ENCODE measurements at places on chromosomes 16 and 17.

GRCh38 chr17:62064029-62064790 is 868 bp downstream of the MED13 start:
- peak; percentile 54 for DNase-seq

- no peak for DNase-seq
These were observed 5.2 kb upstream of the GSE1 start for GRCh38 chr16:85607796-85608514.

DNA sequence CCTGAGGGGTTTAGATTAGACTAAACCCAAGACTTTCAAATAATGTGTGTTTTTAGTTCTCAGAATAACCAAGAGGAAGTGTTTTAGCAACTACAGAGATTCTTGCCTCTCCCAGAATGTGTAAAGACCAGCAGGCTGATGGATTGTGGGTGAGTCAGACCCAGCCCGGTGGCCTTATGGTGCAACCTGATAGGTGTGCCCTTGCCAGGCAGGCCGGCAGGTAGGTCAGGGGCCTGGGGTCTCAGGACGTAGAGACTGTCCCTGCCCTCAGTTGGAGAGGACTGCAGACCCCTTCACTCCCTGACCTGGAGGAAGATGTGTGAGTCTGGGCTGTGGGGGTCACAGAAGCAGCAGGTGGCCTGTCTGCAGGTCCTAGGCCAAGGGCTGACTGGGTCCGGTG is 47.2 kb upstream of the ACSF3 start:
- DNase-seq, result no peak

DNA sequence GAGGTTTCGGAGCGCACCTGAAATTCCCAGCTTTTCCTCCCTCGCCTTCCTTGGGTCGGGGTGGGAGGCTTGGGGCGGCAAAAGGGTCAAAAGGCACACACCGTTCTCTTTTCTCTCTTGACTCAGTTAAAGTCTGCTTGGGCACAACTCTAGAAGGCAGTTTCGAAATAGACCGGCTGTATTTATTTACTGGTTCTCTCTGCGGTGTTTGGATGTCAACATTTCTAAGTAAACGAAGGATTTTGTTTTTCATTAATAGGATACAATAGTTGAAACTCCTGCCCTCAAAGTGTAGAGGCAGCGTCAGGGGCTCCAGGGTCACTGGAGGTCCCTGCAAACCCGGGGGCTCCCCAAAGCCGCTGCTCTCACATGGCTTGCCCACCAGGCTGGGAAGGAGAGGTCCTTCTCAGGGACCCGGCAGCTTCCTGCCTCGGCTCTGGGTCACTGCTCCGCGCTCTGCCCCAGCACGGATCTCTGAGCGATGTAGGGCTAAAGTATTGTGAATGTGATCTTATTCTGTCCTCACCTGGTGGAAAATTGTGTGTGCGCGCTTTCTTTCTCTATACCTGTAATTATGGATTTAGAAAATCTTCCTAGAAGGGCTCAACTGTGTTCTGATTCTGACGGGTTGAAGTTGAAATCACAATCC is 952 bp downstream of the BMERB1 start:
- DNase-seq, result no peak

DNA sequence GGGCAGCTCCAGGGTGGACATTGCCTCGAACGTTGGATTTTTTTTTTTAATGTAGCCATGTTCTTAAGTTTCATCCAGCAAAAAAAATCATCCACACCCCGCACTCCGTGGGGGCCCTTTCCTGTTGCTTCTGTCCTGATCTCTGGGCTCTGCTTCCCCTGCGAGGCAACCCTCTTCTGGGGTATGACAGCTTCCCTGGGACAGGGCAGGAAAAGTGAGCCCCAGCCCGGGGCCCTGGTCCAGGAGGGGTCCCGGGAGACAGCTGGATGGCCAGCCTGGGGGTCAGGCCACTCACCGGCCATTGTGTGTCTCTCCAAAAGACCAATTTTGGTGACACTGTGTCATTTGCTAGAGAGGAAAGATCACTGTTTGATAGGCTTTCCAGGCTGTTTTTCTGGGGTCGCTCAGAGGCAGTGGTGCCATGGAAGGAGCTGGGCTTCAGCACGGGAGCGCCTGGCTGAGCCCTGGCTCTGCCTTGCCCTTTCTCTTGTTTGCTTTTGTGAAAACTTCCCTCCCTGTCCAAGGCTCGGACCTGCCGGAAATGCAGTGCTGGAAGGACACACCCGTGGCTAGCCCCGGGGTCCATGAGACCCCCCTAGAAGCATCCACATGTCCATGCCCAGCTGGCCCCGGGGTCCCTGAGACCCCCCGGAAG is 41.0 kb upstream of the CHMP6 start:
- DNase-seq, result no peak

DNA sequence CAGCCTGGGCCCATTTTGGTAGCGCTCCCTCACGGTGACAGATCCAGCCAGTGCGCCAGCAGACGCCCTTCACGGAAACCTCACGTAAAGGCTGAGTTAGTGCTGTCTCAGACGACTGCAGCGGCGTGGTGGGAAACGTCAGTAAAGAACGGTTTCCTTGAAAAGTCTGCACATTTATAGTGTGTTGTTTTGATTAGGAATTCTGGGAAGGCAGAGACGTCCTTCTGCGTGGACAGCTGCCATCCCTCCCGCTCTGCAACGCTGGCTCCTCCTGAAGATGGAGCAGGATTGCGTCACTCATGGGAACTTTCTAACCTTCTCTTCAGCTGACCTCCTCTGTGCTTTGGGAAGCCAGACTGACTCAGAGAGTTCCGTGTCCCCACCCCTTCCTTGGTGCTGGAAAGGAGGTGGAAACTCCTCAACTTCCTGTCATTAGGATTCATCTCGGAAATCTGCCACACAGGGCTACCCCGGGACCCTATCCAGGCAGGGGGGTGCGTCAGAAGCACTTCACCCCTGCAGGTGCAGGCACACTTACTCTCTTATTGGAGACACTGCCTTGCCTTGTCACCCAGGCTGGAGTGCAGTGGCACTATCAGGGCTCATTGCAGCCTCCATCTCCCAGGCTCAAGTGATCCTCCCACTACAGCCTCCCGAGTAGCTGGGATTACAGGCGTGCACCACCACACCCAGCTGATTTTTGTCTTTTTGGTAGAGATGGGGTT is 24.3 kb upstream of the CRISPLD2 start:
- no peak for DNase-seq

DNA sequence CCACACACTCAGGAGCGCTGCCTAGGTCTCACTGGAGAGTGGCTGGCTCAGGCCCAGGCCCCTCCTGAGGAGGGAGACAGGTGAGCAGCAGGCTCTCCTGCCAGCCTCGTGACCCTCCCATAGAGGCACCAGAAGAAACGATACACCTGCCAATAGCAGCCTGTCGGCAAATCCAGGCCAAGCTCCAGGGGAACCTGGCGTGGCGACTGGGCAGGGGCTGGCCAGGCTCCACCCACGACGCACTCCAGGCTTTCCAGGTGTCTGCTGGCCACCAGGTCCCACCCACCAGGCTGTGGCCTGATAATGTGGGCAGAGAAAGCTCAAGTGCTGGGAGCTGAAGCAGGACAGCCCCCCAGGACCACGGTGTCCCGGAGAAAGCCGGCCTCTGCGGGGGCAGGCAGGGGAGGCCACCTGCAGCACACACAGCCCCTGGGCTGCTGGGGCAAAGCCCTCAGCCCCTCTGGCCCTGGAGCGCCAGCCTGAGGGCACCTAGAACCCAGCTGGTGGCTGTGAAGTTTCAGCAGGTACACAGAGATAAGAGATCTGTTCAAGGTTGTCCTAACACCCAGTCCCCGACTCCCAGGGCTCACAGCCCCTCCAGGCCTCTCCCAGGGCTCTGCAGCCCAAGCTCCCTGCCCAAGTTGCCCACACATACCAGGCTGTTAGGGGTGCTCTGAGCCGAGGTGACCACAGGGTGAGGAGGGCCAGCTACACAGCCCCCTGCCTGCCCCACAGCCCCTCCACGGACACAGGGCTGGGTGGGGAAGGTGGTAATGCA is 2.4 kb downstream of the PGAP6 start:
- DNase-seq, result no peak

- DNase-seq, result no peak
These were observed 91.1 kb downstream of the NLK start for GRCh38 chr17:28133562-28133970.

- DNase-seq, result no peak
These were observed 312.7 kb upstream of the KCNJ16 start for GRCh38 chr17:69762359-69762758.

GRCh38 chr17:12536021-12536420 is 129.7 kb upstream of the MYOCD start:
- no peak for DNase-seq

- no peak for DNase-seq
These were observed 257.9 kb downstream of the SOX9 start for GRCh38 chr17:72378414-72379390.

- DNase-seq, result no peak
These were observed 2.6 kb upstream of the DNAH2 start for GRCh38 chr17:7714721-7715594.

DNA sequence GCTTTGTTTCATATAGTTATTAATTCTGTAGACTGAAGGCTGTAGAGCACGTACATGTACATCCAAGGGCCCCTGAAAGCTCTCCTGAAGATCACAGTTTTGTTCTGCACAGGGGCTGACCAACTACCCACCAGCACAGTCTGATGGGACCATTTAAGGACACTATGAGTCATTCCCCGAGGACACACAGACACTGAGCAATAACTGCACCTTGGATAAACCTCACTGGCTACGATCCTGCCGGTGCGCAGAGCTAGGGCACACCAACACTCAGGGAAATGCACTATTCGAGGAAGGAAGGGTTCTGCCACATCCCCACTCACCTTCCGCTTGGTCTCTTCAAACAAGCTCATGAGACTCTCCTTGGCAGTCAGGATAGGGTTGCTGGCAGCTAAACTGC is 20.3 kb downstream of the SMG6 start:
- DNase-seq, result no peak

GRCh38 chr16:16071631-16072244 is 122.3 kb downstream of the ABCC1 start:
- no peak for DNase-seq

DNA sequence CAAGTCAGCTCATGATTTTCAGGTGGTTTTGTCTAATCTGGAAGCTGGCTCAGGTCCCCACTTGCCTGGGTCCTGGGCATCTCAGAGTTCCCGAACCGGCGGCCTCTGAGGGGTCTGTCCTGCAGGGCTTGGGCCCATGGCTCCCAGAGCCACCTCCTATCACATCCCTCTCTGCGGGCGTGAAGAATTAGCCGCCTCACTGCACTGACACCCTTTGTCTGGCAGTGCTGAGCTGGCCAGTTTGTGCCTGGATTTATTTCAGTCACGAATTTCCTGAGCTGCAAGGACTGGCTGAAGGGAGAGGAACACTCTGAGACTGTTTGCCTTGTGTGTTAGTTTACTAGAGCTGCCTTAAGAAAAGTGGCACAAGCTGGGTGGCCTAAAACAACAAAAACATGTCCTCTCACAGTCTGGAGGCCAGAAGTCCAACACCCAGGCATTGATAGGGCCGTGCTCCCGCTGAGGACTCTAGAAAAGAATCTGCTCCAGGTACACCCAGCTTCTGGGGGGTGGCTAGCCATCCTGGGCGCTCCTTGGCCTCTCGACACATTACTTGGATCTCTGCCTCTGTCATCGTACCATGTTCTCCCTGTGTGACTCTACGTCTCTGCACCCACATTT is 217.5 kb upstream of the DYNLRB2 start:
- DNase-seq, result no peak

DNA sequence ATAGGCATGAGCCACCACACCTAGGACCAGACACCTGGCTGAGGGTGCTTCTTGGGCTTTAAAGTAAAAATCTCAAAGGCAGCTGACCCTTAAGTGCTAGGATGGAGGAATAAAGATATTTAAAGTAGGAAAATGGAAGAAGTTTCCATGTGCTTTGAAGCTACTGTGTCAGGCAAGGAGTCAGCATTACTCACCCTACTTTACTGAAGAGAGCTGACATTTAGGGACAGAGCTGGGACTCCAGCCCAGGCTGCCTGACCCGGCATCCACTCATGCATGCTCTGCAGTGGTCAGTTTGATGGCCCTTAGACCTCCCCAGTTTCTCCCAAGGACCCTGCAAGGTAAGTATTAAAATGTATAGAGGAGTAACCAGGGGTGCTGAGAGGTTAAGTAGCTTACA is 124.7 kb upstream of the PLCG2 start:
- peak; percentile 35 for DNase-seq

DNA sequence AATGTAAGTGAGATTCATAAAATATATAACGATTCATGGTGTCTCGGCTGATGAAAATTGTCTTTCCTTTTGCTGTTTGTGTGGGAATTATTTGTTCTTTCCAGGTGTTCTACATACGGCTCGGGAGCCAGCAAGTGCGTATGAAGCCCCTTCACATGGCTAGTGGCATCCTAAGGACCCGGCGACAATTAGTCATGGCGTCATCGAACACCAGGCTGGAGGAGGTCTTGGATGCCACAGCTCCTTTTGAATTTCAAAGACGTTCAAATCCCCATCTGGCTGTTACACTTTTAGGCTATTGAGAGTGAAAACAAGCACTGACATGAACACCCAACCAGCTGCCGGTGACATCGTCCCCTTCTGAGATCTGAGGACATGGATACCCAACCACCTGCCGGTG is 397.7 kb upstream of the TNRC6C start:
- no peak for DNase-seq

DNA sequence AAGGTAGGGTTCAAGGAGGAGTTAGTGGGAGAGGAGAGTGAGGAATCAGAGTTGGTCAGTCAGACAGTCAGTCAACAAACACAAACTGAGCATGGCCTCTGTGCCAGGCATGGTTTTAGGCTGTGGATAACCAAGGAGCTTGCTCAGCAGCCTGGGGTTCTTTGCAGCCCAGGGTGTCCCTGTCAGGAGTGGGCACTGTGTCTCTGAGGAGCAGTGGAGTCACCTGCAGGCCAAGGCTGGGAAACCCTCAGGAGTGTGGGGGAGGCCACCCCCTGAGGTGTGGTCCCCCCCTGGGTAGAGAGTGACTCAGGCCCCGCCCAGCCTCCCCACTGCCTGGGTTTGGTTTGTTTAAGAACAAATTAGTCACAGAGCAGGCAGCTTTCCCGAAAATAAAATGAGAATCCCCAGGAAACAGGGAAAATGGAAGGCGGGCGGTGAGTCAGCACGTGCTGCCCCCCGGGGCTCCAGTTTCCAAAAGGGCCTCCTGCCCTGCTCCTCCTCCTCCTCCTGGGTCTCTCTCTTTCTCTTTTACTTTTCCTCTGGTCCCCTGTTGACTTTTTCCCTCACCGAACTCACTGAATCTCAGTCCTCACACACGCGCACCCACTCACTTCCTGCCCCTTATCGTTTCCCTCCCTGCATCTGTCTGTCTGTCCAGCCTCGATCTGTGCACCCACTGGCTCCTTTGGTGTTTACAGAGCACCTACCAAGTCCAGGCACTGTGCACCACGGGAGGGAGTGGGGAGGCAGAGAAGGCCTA is 44.3 kb downstream of the SOCS3 start:
- DNase-seq, result peak; percentile 38

Measured in Karpas-422 (cell line).